Mesothelial cell of epicardium (in vitro differentiated cells): ENCODE measurements at places on chromosomes 13 and 19.

- DNase-seq: no peak
Observed at GRCh38 chr19:55494172-55494761, 6.0 kb downstream of the SSC5D start.

GRCh38 chr13:40777809-40778175, 6.8 kb upstream of the MRPS31 start:
- DNase-seq: no peak

GRCh38 chr13:110942248-110942981, 27.5 kb upstream of the ANKRD10 start:
- DNase-seq: no peak

GRCh38 chr13:111383591-111384440, 63.4 kb downstream of the TEX29 start:
- no peak for DNase-seq

GRCh38 chr19:41937525-41938468, 9.5 kb upstream of the ERFL start:
- DNase-seq: no peak
